CD4-positive, alpha-beta memory T cell (primary cell): ENCODE measurements at places on chromosomes 2 and 18. TPM values are rescaled to one million over a fixed set of nuclear protein-coding genes. Genes with fewer than 3 reads are reported as not detected.

DOCK10 gene
- 180 TPM for total RNA-seq

ACTG2 gene
- total RNA-seq, result not detected

GRCh38 chr2:4354678-4355077 is 651.3 kb downstream of the DCDC2C start:
- no peaks in the 10 kb centered on the region for H3K27me3 ChIP-seq
- no peak overlapping the region for H3K4me3 ChIP-seq
- H3K36me3 ChIP-seq, result no peaks in the 10 kb centered on the region
- DNase-seq, result no peak
- no peak overlapping the region for H3K27ac ChIP-seq

SNORC gene
- total RNA-seq, result 1.4 TPM

IRS1 gene
- 2.2 TPM for total RNA-seq

SNED1 gene
- 90.1 TPM for total RNA-seq

CEBPZ gene
- total RNA-seq, result 70.9 TPM

CROCC2 gene
- not detected for total RNA-seq

DNA sequence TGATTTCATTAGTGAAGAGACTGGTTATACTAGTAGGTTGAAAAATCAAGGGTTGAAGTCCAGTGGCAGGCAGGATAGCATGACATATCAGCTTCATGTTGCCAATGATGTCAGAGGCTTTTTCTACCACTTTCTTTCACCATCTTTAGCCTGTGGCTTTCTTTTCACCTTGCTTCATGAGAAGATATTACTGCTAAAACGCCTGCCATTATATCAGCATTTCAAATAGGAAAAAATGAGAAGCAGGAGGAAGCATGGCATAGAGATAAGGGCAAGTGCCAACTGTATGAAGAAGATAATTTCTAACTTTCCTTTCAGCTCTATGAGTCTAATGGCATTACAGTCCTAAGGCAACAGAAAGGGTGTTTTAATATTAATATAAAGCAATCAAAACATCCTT is 270.2 kb upstream of the SYT4 start:
- no peaks in the 10 kb centered on the region for H3K4me1 ChIP-seq
- H3K36me3 ChIP-seq, result no peaks in the 10 kb centered on the region
- no peak overlapping the region for H3K27ac ChIP-seq
- H3K27me3 ChIP-seq, result no peaks in the 10 kb centered on the region
- H3K4me3 ChIP-seq, result no peak overlapping the region
- no peak for DNase-seq

KIF1A gene
- total RNA-seq, result not detected

DNA sequence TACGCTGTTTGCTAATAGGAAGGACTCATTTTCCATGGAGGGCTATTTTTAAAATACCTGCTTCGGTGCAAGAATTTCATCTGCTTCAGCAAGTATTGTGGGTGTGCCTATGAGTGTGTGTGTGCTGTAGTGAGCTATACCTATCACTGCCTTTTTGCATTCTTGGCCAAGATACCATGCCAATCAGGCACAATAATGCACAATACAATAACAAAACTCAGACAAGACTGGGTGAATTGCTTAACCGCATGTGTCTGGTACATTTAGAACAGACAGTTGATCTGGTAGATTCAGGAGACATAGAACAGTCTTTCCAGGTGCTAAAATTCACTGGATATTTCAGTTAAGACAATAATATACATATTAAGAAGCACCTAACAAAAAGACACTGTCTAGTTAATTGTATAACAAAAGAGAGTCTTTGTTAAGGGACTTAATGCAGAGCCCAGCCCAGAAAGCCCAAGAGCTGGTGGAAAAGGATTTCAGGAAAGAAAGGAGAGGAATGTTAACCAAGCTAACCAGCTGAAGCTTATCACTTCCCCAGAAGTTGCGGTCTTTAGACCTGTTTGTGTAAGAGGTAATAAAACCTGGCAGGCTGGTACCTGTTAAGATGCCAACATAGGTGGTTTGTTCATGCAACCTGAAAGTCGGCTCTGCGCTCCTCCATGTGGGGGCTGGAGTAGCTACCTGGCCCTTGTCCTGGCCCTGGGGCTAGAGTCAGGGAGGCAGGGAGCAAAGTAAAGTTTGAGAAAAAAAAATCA is 153.3 kb upstream of the RBMS1 start:
- H3K4me1 ChIP-seq, result peaks cover 7% of the 10 kb centered on the region
- no peak overlapping the region for H3K4me3 ChIP-seq
- H3K27ac ChIP-seq, result no peak overlapping the region
- H3K27me3 ChIP-seq, result no peaks in the 10 kb centered on the region

- no peak overlapping the region for H3K27ac ChIP-seq
- DNase-seq, result no peak
- H3K4me3 ChIP-seq, result no peak overlapping the region
- H3K27me3 ChIP-seq, result no peaks in the 10 kb centered on the region
- H3K36me3 ChIP-seq, result no peaks in the 10 kb centered on the region
Observed at GRCh38 chr2:235050980-235051351, 99.1 kb downstream of the SH3BP4 start.

HDHD2 gene
- total RNA-seq, result 36.5 TPM

- H3K27ac ChIP-seq, result no peak overlapping the region
- DNase-seq, result no peak
- H3K4me3 ChIP-seq, result no peak overlapping the region
- no peaks in the 10 kb centered on the region for H3K27me3 ChIP-seq
Observed at GRCh38 chr2:174246944-174247381, 1.4 kb downstream of the OLA1 start.

DNA sequence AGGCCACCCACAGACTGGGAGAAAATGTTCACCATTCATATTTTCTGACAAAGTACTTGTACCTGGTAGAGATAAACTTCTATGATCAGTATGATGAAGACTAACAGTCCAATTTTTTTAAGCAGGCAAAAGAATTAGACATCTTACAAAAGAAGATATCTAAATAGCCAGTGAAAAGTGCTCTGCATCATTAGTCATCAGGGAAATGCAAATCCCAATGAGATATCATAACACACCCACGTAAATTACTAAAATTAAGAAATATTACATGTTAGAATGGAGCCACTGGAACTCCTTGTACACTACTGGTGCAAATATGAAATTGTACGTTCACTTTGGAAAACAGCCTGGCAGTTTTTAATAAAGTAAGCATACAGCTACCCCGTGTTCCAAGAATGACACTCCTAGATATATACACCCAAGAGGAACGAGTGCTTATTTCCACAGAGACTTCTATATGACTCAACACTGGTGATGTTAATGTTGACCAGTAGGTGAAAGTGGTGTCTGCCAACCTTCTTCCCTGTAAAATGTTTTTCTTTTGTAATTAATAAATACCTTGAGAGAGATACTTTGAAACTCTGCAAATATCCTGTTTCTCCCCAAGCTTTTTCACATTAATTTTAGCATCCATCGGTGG is 80.3 kb downstream of the NPAS2 start:
- no peaks in the 10 kb centered on the region for H3K27me3 ChIP-seq
- H3K4me1 ChIP-seq, result no peaks in the 10 kb centered on the region
- H3K4me3 ChIP-seq, result no peak overlapping the region
- no peaks in the 10 kb centered on the region for H3K36me3 ChIP-seq
- no peak overlapping the region for H3K27ac ChIP-seq

- H3K27me3 ChIP-seq, result no peaks in the 10 kb centered on the region
- no peaks in the 10 kb centered on the region for H3K36me3 ChIP-seq
- H3K4me3 ChIP-seq, result no peak overlapping the region
- DNase-seq, result peak; percentile 35
- H3K4me1 ChIP-seq, result no peaks in the 10 kb centered on the region
Observed at GRCh38 chr18:35005963-35006577, 35.1 kb upstream of the MAPRE2 start.

GRCh38 chr2:158943973-158944372 is 24.5 kb upstream of the TANC1 start:
- H3K27ac ChIP-seq, result no peak overlapping the region
- no peaks in the 10 kb centered on the region for H3K36me3 ChIP-seq

DNAJC10 gene
- total RNA-seq, result 56.5 TPM

GRCh38 chr2:230981704-230982103 is 14.2 kb upstream of the SPATA3 start:
- no peaks in the 10 kb centered on the region for H3K36me3 ChIP-seq
- H3K4me1 ChIP-seq, result peaks cover 37% of the 10 kb centered on the region
- no peaks in the 10 kb centered on the region for H3K27me3 ChIP-seq
- DNase-seq, result no peak
- H3K4me3 ChIP-seq, result no peak overlapping the region

KIAA2012 gene
- not detected for total RNA-seq

- H3K27ac ChIP-seq, result no peak overlapping the region
- H3K27me3 ChIP-seq, result no peaks in the 10 kb centered on the region
- no peaks in the 10 kb centered on the region for H3K36me3 ChIP-seq
- no peak overlapping the region for H3K4me3 ChIP-seq
Observed at GRCh38 chr2:156156580-156156979, 175.9 kb downstream of the NR4A2 start.

GRCh38 chr2:141048951-141049350 is 1081.9 kb downstream of the LRP1B start:
- H3K27ac ChIP-seq, result no peak overlapping the region
- no peaks in the 10 kb centered on the region for H3K27me3 ChIP-seq
- no peaks in the 10 kb centered on the region for H3K4me1 ChIP-seq
- H3K36me3 ChIP-seq, result no peaks in the 10 kb centered on the region
- DNase-seq, result no peak

GRCh38 chr2:187272255-187272654 is 175.8 kb downstream of the CALCRL start:
- no peaks in the 10 kb centered on the region for H3K27me3 ChIP-seq
- no peaks in the 10 kb centered on the region for H3K4me1 ChIP-seq
- DNase-seq, result no peak
- H3K27ac ChIP-seq, result no peak overlapping the region
- H3K4me3 ChIP-seq, result no peak overlapping the region

CHRNA1 gene
- not detected for total RNA-seq

GRCh38 chr2:161090411-161090810 is 69.8 kb upstream of the TANK start:
- peak; percentile 32 for DNase-seq
- H3K4me3 ChIP-seq, result peak overlapping the region; percentile 14
- H3K36me3 ChIP-seq, result no peaks in the 10 kb centered on the region
- no peaks in the 10 kb centered on the region for H3K27me3 ChIP-seq

DNA sequence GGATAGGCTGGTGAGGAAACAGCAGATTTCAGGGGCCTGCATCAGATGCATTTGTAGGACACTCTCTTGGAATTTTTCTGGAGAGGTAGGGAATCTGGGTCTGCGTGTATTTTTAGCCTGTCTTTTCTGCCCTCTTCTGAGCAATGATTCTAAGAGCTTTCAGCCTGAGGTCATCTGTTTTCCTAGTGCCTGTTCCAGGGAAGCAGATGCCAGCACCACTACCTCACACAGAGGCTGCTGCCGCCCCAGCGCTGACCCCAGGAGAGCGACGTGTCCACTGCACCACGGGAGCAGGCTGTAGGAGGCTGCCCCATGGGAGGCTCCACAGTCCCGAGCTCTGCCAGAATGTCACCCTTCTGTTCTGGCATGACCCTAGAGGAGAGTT is 316.5 kb downstream of the CYP26B1 start:
- H3K4me3 ChIP-seq, result no peak overlapping the region
- no peaks in the 10 kb centered on the region for H3K36me3 ChIP-seq
- no peak for DNase-seq
- H3K27me3 ChIP-seq, result no peaks in the 10 kb centered on the region
- H3K4me1 ChIP-seq, result no peaks in the 10 kb centered on the region

TUBB8B gene
- not detected for total RNA-seq

DNA sequence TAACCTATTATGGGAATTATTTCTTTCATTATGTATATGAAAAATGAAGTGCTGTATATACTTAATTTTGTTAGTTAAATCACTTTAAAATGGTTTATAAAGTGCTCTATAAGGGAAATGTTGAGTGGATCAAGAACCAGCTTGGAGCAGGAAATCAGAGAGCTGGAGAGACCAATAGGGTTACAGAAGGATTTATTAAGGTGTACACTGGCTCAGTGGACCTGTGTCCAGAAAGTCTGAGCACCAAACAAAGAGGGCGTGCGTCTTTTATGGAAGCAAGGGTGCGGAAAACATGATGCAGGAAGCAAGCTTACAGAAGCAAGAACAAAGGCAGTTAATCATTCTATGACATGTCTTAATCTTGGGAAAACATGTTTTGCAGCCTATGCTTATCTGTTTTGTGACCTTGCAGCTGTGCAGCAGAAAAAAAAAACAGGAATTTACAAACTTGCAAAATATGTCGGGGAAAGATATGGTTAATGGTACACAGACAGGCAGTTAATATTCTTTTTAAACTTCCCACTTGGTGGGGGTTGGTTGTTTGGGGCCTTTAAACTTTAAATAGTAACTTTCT is 65.2 kb upstream of the SLC35G4 start:
- no peaks in the 10 kb centered on the region for H3K4me1 ChIP-seq
- no peaks in the 10 kb centered on the region for H3K27me3 ChIP-seq
- no peak overlapping the region for H3K4me3 ChIP-seq
- no peak overlapping the region for H3K27ac ChIP-seq
- H3K36me3 ChIP-seq, result no peaks in the 10 kb centered on the region

- H3K4me3 ChIP-seq, result no peak overlapping the region
- H3K4me1 ChIP-seq, result no peaks in the 10 kb centered on the region
- no peaks in the 10 kb centered on the region for H3K27me3 ChIP-seq
- no peak for DNase-seq
- no peaks in the 10 kb centered on the region for H3K36me3 ChIP-seq
- H3K27ac ChIP-seq, result no peak overlapping the region
Observed at GRCh38 chr2:199535445-199536177, 77.9 kb upstream of the SATB2 start.

DNA sequence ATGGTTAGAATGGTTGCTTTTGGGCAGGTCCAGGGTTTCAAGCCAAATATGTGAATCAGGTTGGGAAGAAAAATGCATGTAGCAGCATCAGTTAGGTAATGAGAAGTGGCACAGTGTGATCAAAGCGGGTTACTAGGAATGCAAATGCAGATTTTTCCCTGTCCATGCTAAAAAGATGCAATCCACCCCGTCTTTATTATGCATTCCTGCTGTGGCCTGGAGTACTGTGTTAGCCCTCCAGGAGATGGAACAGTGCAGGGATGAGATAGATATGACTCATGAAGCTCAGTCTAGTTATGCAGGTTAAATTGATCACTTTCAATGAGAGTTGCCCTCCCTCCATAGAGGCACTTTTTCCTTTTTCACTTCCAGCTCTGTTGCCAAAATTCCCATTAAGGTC is 283.8 kb downstream of the CTNNA2 start:
- no peaks in the 10 kb centered on the region for H3K36me3 ChIP-seq
- H3K27ac ChIP-seq, result no peak overlapping the region
- no peak overlapping the region for H3K4me3 ChIP-seq
- no peaks in the 10 kb centered on the region for H3K27me3 ChIP-seq
- no peak for DNase-seq

- no peaks in the 10 kb centered on the region for H3K4me1 ChIP-seq
- H3K27me3 ChIP-seq, result no peaks in the 10 kb centered on the region
- H3K4me3 ChIP-seq, result no peak overlapping the region
- H3K27ac ChIP-seq, result no peak overlapping the region
- no peak for DNase-seq
Observed at GRCh38 chr18:25136416-25137196, 215.4 kb downstream of the ZNF521 start.

DNA sequence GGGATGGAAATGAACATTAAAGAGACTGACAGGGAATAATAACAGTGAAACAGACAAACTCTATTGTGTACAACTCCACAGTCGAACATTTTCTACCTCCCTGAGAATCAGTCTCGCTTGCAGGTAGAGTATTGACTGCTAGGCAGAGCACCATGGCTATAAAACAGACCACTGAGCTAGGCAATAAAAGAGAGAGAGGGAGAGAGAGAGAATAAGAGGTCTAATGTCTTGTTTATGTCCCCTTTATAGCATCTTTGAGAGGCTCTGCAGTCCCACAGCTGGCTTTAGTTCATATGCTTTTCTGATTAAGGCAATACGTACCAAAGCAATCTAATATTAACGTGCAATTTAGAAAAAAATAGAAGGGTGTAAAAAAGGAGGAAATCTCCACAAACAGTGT is 652.6 kb downstream of the NRXN1 start:
- H3K36me3 ChIP-seq, result no peaks in the 10 kb centered on the region
- H3K27ac ChIP-seq, result no peak overlapping the region
- no peak for DNase-seq
- no peak overlapping the region for H3K4me3 ChIP-seq
- H3K4me1 ChIP-seq, result no peaks in the 10 kb centered on the region
- no peaks in the 10 kb centered on the region for H3K27me3 ChIP-seq
